Stimulated activated CD4-positive, alpha-beta T cell treated with anti-CD3 and anti-CD28 coated beads, TNF-alpha, amount 100 ng/mL, for 48 hours (primary cell): ENCODE measurements at places on chromosomes 2 and 18.
A peak's percentile ranks its signal among the peaks of the same experiment; 100 is the strongest.

DNA sequence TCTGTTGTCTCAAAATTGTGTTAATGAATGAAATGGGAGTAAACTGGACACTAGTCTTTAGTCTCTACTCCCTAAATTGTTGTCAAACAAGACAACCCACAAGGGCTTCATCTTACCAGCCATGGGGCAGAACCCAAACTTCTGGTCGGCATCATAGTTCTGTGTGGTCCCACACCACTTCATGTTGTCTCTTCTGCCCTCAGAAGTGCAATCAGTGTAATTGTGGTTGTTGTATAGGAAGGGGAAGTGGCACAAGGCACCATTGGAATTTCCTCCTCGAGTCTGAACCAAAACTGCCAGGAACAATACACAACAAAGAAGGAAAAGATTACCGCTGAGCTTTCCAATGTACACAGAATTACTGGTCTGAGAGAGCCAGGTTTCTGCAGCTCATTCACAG, 12.6 kb downstream of the FN1 start:
- DNase-seq = no peak

- no peak for DNase-seq
Observed at GRCh38 chr2:601387-601698, 75.9 kb downstream of the TMEM18 start.

DNA sequence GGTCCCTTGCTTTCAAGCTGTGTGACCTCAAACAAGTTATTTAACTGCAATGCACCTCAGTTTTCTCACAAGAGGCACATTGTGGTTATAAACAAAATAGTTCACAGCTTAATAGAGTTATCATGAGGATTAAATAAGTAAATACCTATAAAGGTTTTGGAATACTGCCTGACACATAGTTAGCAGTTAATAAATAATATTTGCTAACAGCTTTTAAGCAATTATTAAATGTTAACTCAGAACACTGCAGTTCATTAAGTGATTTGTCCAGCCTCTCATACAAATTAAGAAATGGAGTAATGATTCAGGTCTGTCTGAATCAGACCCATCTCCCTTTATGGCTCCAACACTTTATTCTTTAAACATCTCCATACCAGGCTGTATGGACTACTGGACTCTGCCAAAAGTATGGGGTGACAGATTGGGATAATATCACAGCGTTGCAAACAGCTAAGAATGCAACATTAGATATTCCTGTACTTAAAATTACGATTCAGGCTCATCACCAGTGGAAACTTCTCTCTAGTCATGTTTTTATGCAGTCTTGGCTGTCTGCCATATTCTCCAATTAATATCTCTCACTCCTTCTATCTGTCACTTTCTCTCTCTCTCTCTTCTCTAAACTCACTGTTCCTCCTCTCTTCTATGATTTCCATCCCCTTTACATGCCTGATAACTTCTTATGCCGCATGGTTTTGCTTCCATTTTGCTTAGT, 370.6 kb upstream of the UBE2E3 start:
- no peak for DNase-seq

- DNase-seq = no peak
Observed at GRCh38 chr2:118122594-118123281, 34.5 kb downstream of the INSIG2 start.

GRCh38 chr2:149080099-149080498, 41.6 kb downstream of the LYPD6B start:
- no peak for DNase-seq

GRCh38 chr2:109513749-109514588, 99.8 kb downstream of the SEPTIN10 start:
- DNase-seq = no peak

GRCh38 chr2:183493040-183493439, 368.8 kb downstream of the NUP35 start:
- no peak for DNase-seq

DNA sequence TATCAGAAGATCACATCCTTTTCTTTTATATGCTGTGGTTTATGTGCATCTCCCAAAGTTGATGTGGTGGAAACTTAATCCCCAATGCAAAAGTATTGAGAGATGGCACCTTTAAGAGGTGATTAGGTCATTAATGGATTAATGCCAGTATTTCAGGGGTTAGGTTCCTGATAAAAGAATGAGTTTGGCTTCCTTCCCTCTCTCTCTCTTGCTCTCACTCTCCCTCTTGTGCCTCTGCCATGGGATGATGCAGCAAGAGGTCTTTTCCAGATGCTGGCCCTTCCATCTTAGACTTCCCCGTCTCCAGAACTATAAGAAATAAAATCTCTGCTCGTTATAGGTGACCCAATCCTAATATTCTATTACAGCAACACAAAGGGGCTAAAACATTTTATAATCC, 85.0 kb downstream of the TTC27 start:
- DNase-seq = no peak

- DNase-seq = no peak
Observed at GRCh38 chr2:232338759-232339106, 39.8 kb upstream of the ALPP start.

GRCh38 chr2:113977060-113977659, 87.3 kb downstream of the ACTR3 start:
- no peak for DNase-seq

GRCh38 chr2:234015861-234016260, 34.6 kb upstream of the SPP2 start:
- DNase-seq = no peak

- no peak for DNase-seq
Observed at GRCh38 chr2:163859951-163860350, 124.1 kb upstream of the FIGN start.

GRCh38 chr2:164920430-164920829, 34.9 kb downstream of the SLC38A11 start:
- DNase-seq = no peak

DNA sequence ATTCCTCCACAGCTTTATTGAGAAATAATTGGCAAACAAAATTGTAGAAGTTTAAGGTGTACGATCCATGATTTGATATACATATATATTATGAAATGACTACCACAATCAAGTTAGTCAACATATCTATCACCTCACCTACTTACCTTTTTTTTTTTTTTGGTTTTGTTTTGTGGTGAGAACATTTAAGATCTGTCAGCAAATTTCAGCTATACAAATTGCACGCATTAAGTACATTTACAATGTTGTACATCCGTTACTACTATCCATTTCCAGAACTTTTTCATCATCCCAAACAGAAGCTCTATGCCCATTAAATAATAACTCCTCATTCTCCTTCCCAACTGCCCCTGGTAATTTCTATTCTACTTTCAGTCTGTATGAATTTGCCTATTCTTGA, 37.4 kb upstream of the ADCYAP1 start:
- DNase-seq = no peak

DNA sequence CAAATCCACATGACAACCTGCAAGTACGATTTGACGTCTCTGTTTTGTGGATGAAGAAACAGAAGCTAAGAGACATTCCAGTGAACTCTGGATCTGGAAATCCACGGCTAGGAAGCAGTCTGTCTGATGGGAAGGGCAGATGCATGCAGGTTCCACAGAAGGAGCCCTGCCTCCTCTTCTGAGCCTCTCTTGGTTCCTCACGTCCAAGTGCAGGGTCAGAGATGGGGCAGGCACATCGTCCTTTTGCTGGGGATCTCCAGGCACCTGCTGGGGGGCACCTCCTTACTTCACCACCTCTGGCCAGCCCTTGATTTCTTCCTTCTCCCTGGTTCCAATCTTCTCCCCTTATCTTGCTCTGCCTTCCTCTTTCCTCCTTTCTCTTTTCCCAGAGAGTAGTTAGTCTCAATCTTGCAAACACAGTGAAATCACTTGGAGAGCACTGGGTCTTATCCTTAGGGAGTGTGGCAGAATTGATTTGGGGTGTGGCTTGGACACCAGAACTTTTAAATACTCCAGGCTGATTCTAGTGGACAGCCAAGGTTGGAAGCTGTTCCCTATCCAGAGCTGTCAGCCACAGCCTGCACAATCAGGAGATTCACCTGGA, 137.8 kb downstream of the BCL2 start:
- DNase-seq = no peak

GRCh38 chr2:100752628-100753333, 67.2 kb upstream of the NPAS2 start:
- DNase-seq = no peak

DNA sequence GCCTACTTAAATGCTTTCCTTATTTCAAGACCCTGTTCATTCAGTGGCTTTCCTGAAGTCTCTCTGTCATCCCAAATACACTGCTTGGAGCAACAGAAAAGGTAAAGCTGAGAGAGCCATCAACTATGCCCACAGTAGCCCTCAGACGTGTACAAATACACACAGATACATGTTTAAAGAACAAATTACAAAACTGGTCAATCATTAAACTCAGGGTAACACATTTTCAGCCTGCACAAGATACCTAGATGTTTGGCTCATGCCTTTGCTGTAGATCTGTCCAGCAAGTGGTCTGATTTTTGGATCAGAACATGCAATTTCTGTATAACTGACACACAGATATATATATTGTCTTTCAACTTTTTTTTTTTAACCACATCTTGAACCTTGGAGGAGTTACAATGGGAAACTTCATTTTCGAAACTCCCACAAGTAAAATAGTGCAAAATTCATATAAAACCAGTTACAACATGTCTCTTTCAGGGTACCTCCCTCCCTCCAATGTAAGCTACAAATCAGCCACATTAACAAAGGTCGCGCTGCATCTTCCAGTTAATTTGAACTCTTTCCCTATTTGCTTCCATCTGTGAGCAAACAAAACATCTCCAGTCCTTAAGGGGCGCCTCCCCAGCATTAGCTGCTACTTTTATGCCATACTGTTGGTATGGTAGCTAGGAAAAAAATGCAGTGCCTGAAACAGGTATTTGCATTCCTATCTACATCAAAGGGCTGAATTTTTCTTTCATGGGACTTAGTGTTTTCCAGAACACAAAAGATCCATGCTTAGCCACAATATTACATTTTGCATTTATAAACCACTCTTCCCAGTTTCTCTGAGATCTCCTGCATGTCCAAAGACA, 311.9 kb downstream of the NRXN1 start:
- DNase-seq = no peak

DNA sequence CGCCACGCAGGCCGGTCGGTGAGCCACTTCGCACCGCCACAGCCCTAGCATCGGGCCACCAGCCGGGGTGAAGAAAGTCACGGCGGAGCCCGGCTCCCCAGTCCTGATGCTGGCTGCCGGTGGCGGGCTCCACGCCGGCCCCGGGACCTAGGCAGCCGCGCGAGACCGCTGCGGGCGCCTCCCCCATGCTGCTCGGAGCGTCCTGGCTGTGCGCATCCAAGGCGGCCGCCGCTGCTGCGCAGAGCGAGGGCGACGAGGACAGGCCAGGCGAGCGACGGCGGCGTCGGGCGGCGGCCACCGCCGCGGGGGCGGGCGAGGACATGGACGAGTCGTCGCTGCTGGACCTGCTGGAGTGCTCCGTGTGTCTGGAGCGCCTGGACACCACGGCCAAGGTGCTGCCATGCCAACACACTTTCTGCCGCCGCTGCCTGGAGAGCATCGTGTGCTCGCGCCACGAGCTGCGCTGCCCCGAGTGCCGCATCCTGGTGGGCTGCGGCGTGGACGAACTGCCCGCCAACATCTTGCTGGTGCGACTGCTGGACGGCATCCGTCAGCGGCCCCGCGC, 433 bp downstream of the SH3RF3 start:
- peak; percentile 32 for DNase-seq

DNA sequence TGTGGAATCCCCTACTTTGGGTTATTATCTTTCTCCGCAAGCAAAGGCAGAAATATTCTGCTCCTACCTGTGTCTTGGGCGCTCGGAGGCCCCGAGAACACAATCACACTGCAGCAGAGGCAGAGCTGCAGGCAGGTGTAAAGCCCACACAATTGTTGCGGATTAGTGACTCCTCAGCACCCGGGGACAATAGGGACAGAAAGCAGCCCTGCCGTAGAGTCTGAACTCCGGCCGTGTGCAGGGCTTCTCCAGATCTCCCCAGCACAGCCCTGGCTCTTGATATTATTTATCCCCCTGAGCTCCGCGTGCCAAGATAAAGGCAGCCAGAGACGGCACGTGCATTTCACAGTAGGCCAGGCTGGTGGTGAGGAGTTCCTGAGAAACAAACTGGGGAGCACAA, 229.2 kb downstream of the EN1 start:
- DNase-seq = no peak
